ENCODE measurements at places on chromosomes 3 and 15.

- DNase-seq, result no peak
Observed at GRCh38 chr3:34140616-34141015, 342.2 kb downstream of the PDCD6IP start.

GRCh38 chr15:70292076-70292760, 194.5 kb upstream of the TLE3 start:
- no peak for DNase-seq

GRCh38 chr15:94119923-94120775, 111.2 kb upstream of the MCTP2 start:
- peak; percentile 86 for DNase-seq

GRCh38 chr3:11130385-11130784, 23.9 kb upstream of the HRH1 start:
- no peak for DNase-seq

GRCh38 chr3:140384876-140385275, 293.0 kb upstream of the TRIM42 start:
- no peak for DNase-seq

GRCh38 chr3:46811615-46812236, 51.5 kb downstream of the MYL3 start:
- peak; percentile 75 for DNase-seq

- no peak for DNase-seq
Observed at GRCh38 chr3:18703798-18704197, 278.7 kb upstream of the SATB1 start.

DNA sequence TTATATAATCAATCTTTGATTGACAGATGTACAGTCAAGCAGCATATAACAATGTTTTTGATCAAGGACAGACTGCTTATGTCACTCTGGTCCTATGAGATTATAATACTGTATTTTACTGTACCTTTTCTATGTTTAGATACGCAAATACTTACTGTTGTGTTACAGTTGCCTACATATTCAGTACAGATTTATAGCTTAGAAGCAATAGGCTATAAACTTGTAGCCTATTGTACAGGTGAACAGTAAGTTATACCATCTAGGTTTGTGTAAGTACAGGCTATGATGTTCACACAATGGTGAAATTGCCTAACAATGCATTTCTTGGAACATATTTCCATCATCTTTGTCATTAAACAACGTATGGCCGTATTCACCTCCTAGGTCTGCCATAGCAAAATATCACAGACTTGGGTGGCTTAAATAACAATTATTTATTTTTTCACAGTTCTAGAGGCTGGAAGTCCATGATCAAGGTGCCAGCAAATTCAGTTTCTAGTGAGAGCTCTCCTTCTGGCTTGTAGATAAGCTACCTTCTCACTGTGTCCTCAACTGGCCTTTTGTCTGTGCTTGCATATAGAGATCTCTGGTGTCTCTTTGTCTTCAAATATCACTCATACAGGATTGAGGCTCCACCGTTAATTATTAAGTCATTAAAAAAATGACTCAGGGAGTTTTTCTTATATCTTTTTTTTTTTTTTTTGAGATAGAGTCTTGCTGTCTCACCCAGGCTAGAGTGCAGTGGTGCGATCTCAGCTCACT, 89.1 kb downstream of the EBLN2 start:
- no peak for DNase-seq

DNA sequence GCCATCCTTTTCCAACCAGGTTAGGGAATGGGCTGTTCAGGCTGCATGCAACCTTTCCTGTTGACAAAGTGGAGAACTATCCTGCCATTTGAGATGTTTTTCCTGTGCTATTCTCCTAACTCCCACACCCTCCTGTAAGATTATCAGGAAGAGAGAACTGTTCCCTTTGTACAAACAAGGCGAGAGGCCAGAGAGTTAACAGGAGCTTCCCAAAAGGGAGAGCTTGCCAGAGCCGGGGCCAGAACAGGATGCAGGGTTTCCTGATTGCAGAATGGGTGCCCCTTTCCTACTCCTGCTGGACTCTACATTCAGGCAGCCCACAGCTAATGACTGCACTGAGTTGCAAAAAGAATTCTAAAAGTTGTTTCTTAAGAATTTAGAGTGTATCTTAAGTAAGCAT, 17.1 kb downstream of the PML start:
- DNase-seq, result peak; percentile 34

GRCh38 chr3:136957751-136958288, at the start of gene IL20RB:
IL20RB (plus strand) TSS chr3:136957983; CDS start chr3:136958114, 131 bp downstream.
- no peak for DNase-seq

GRCh38 chr3:117047951-117048705, 338.5 kb downstream of the TUSC7 start:
- DNase-seq, result no peak

- no peak for DNase-seq
Observed at GRCh38 chr3:158148218-158148617, 38.3 kb downstream of the RSRC1 start.

- no peak for DNase-seq
Observed at GRCh38 chr3:135191708-135192107, 396.6 kb downstream of the EPHB1 start.

GRCh38 chr3:125165189-125165947, 47.2 kb downstream of the SLC12A8 start:
- no peak for DNase-seq

All from body of pancreas (tissue), 4 donors.